ENCODE measurements at places on chromosomes 1 and 21.

- DNase-seq: no peak
Measured at GRCh38 chr1:185375583-185375982, 58.5 kb upstream of the IVNS1ABP start.

GRCh38 chr1:167199656-167200055 is 21.0 kb upstream of the POU2F1 start:
- DNase-seq: no peak

DNA sequence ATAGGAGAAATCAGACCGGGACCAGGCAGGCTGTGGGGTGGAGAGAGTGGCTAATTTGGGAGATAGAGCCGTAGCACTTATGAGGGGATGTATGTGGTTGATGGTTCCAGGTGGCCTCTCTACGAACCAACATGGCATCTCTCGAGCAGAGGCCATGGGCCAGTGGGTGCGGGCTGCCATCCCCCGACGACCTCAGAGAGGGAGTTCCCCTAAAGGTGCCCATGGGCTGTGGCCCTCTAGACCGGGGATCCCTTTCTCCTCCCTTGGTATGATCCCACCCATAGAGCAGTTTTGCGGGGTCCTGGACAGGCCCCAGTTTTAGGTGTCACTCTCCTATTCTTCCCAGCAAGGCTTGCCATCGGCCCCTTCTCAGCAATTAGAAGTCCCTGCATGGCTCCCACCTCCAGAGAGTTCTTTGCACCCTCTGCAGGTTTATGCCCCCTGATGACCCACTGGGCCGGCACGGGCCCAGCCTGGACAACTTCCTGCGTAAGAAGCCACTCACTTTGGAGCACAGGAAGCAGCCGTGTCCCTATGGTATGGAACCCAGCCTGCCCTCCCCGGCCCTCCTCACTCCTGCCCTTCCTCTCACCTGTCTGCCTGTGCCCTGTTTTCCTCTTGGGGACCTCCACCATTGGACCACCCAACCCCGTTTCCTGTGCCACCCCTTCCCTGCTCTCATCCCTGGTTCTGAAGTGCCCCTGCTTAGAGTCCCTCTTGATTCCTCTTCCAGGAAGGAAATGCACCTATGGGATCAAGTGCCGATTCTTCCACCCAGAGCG is 7.8 kb downstream of the ZC3H12A start:
- DNase-seq: no peak

- DNase-seq: no peak
Measured at GRCh38 chr1:234316937-234317336, 56.3 kb upstream of the COA6 start.

GRCh38 chr1:198605406-198605805 is 33.4 kb upstream of the PTPRC start:
- DNase-seq: no peak

DNA sequence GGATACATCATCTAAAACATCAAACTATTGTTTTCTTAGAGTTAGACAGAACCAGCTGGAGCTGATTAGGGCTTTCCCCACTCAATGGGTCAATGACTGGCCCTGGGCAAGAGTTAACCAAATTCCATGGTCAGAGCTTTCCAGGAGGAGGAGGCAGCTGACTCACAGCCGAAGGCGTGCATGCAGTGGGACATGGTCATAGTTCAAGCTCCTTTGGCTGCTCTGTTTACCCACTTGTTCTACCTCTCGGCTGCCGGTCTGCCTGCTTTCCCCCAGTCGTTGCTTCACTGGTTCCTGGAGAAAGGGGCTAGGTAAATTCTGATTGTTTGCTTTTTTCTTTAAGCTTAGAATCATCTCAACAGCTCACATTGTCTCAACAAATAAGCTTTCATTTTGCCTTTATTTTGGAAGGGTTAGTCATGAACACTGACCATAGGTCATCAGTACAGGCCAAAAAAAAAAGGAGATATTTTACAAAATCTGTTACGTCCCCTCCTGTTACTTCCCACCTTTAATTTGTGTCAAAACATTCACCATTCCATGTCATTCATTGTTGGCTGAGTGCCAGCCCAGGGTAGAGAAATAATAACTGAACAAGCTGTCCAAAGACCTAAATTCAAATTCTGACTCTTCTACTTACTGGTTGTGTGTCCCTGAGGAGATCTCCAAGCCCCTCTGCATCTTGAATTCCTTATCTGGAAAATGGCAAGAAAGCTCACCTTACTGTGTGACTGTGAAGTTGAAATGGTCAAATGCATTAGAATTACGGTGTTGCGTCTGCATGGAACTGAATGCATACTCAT is 12.0 kb downstream of the MAB21L3 start:
- no peak for DNase-seq

DNA sequence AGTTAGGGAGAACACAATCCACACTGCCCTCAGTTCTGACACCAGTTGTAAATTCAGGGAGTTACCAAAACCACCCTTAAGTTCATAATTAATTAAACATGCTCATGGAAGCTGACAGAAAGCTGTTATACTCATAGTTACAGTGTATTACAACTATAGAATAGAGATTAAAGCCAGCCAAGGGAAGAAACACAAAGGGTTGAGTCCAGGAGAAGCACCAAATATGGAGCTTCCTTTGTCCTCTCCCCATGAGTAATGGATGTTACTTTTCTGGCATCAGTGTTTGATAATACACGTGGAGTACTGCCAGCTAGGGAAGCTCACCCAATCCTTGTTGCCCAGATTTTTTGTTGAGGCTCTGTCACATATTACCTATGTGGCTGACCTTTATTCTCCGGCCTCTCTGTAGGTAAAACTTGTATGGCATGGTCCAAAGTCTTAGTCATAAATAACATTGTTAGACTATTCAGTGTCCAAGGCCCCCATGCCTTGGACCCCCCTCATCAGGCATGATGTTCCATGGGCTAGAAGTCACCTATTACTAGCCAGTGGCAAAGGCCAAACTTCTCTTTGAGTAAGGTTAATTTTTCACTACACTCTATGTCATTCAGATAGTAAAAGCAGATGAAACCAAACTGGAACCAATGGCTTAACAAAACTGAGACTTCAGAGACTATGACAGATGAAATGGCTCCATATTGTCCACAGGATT is 175.7 kb downstream of the GPR52 start:
- no peak for DNase-seq

- no peak for DNase-seq
Measured at GRCh38 chr1:25698252-25698651, 81.7 kb downstream of the MAN1C1 start.

- no peak for DNase-seq
Measured at GRCh38 chr1:215375381-215375780, 191.7 kb upstream of the KCTD3 start.

DNA sequence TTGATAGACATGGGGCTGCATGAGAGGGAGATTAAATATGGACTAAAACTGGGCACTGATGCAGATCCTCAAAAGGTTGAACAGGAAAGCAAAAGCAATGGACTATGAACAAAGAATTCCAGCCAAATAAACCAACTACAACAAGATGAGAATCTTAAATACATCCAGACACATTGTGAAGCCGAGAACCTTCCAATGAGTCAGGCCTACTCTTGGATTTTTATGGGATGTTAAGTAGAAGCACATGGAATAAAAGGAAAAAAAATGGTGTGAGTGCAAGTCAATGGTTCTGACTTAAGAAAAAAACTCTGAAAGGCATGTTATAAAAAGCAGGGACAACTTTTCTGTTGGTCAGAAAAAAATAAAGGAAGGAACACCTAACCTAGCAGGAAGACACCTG is 227.2 kb downstream of the DPYD start:
- DNase-seq: no peak

DNA sequence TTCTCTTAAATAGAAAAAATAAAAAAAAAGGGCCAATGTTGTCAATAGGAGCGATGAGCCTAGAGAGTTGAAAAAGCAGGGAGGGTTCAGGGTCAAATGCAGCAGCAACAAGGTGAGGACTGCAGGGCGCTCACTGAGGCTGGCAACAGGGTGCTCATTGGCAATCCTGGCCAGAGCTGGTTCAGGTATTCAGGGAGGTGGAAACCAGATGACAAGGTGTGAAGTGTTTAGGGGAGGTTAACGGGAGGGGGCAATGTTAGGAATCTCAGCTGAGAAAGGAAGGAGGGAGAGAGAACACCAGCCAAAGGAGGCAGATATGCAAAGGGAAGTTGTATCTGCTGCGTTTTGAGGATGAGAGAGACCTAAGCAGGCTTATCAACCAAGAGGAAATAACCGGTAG is 129.8 kb upstream of the DAB1 start:
- no peak for DNase-seq

DNA sequence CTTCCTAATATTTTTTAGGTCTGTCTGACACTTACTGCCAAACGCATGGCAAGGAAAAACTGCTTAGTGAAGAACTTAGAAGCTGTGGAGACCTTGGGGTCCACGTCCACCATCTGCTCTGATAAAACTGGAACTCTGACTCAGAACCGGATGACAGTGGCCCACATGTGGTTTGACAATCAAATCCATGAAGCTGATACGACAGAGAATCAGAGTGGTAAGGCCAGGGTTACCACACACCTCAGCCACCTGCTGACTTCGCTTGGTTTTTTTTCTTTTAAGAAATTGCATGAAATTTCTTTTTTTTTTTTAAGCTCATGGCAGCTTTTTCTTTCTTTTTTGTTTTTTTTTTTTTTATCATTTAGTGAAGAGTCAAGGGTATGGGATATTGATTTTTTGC is 17.2 kb downstream of the ATP1A1 start:
- no peak for DNase-seq

GRCh38 chr1:971751-972506 is 5.6 kb downstream of the PLEKHN1 start:
- no peak for DNase-seq

DNA sequence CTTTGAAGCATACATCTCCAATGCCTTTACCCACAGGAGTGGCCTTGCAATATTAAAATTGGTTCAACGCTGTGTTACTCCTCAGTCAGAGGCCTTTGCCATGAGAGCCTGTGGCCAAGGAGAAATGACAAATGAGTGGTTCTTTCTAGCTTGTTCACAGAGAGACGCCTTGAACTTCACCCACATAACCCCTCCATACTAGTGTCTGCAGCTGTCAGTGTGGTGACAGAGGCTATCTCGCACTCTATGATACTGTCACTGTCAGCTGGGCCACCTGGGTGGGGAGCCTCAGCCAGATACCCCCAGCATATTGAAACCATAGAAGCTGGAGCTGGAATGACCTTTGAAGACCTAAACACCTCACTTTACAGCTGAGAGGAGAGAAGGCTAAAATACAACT is 57.4 kb upstream of the LBR start:
- DNase-seq: no peak

DNA sequence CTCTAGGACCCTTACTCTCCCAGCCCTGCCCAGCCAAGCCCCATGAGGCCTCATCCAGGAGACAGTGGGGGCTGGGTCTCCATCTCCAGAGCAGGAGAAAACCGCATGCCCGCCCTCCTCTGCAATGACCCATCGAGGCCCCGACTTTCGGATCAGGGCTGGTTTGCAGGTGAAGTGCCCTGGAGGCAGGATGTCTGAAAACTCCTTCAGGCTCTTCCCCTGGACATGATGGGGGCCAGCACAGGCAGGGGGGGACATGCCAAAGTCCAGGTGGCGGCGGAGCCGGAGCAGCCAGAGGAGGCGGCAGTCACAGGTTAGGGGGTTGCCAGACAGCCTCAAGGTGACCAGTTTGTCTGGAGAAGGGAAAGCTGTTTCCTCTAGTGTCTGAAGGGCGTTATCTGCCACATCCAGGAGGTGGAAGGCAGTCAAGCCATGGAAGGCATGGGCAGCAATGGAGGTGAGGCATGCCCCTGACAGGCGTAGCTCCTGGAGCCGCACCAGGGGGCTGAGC is 3.9 kb downstream of the LINGO4 start:
- no peak for DNase-seq

DNA sequence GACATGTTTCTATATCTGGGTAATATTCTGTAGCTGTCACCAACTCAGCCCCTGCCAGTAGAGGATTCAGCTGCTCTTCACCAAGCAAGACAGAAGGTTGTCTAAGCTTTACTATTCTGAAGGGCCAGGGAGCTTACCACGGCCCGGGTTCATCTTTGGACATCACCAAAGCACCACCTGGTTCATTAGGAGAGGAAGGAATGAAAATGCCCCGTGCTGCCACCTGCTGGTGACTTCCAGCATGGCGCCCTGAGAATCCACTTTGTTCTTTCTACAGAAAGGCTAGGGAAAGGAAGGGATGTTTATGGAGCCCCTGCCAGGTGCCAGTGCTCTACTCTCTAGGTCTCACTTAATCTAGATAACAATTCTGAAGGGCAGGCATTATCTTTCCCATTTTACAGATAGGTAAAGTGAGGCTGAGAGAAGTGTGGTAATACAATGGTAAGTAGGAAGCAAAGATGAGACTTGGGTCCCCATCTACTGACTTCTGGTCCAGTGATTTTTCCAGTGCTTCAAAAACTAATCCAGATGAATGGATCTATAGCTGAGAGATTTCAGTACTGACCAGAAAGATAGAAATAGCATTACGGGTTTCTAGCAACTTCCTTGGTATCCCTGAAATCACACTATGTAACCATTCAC is 79.5 kb downstream of the BEND5 start:
- DNase-seq: peak; percentile 6

DNA sequence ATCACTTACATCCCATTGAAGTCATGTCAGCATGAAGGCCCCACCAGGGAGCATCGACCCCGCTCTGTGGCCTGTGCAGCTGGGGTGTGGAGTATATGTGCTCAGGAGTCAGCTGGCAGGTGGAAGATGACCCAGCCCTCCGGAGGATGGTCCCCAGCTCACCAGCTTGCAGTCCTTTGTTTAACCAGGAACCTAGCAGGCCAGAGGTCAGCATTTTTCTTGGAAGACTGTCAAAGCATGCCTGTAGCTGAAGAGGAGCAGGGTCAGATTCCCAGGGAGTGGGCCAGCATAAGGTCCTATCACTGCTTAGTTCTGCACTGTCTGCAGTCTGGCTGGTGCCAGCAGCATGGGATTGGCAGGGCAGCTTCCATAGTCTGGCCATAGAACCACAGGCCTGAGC is 12.7 kb downstream of the NFASC start:
- DNase-seq: no peak

DNA sequence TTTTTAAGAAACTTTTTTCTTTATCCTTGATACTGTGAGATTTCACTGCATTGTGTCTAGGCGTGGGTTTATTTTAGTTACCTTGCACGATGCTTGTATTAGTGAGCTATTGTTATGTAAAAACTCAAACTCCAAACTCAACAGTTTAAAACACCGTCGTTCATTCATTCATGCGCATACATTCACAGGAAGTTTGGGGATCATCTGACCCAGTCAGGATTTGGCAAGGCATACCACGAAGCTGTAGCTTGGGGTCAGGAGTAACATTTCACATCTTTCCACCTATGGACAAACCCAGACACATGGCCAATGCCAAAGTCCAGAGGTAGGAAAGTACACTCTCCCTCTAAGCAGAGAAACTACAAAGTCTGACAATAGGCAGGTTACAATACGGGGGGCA is 324.6 kb upstream of the CHRM3 start:
- DNase-seq: no peak

GRCh38 chr1:162137179-162137960 is 67.9 kb downstream of the NOS1AP start:
- DNase-seq: no peak

- DNase-seq: no peak
Measured at GRCh38 chr1:77888781-77889642, 588 bp downstream of the NEXN start.

- no peak for DNase-seq
Measured at GRCh38 chr21:45588086-45588825, 46.0 kb upstream of the SLC19A1 start.

GRCh38 chr1:87167848-87168525 is 160.7 kb upstream of the LMO4 start:
- no peak for DNase-seq
